NCI-H1436 treated with DMSO at 0.1 percent for 48 hours (cell line): ENCODE measurements at places on chromosomes 13 and 19.

DNA sequence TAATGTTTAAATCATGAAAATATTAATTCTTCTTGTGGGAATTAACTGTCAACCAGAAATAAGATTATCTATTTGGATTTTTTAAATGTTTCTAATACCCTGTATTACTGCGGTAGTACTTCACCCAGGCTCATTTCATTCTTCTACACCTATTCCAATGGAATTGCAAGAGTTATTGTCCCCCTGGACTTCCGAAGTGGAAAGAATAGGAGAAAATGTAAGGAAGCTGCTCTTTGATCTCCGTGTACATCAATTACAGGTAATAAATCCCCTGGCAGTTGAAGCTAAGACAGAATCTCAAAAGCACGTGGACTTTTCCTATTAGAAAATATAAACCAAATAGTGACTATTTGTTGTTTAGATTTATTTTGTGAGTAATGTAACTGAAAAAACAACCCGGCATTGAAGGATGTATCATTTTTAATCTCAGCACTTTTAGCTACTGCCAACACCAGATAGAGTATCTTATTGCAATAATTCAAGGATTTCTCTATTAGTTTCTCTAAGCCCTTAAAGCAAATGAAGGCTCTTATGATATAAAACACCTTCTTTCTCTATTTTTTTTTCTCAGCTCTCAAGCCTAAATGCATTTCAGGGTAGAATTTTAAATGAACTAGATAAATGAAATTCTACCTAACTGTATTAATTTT, 77.3 kb downstream of the MZT1 start:
- no peak for DNase-seq

DNA sequence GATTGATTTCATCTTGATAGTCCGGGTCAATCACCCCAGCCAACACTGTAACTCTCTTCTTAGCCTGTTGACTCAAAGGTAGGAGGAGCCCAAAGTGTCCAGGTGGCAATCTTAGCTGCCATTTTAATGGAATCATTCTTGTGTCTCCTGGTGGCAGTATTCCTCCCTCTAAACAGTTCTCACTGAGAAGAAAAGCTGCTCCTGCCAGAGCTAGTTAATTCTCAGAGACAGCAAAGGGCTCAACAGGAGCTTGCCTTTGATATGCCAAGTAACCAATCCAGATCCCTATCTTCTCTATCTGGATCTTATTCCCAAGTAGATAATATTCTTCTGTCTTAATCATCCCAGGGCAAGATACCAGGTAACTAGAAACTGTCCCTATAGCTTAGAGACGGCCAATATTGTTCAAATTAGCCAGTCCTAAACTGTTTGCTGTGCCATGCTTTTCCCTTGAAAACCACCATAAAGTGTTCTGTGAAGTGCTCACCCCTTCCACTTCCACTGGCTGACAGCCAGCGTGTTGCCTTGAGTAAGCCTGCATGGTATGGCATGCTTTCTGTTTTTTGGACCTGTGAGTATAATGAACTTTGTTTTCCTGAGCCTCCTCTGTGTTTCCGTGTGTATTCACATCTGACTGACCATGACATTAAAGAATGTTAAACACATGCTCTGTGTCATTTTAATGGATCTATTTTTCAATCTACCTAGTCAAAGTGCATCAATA, 463.7 kb upstream of the SLITRK5 start:
- DNase-seq = no peak

DNA sequence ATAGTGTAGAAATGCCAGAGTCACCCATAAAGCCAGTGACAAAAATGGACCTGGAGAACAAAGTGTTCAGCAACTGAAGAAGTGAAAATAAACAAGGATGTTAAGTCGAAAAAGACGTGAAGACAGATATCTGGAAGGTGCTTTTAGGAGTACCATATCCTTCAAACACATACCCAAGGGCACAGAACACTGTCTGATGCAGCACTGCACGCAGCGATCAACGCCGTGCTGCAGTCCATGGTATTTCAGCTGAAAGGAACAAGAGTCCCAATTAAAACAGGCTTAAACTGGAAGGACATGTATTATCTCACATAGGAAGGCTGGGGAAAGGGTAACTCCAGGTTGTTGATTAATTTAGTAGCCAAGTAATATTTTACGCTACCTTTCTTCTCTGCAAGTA, 108.2 kb downstream of the SGCG start:
- no peak for DNase-seq

DNA sequence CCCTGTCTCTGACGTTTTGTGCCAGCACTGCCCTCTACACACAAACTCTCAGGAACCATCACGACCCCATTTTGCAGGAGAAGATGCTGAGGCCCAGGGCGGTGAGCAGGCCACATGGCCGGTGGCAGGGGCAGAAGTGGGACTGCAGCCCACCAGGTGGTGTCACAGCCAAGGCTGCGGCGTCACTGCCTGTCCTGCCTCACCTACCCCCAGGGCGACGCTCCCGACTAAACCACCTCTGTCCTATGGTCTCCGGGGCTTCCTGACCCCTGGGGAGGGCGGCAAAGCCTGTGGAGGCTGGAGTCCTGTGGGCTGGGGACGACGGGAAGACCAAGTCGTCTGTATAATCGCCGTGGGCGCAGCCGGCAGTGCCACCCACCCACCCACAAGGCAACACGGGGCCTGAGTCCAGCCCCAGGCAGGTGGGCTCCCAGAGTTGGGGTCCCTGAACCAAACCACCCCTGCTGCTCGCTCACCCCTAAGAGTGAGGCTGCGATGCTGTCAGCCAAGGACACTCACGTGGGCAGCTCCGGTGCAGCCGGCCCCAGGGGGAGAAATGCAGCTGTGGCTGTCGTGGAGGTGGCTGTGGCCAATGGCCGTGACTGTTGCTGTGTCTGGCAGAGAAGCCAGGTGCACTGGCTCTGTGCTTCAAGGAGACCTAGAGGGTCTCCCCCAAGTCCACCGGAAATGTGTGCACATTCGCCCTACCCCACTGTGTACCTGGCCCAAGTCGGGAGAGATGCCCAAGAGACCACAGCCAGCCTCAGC, 29.7 kb downstream of the RASA3 start:
- DNase-seq = no peak

DNA sequence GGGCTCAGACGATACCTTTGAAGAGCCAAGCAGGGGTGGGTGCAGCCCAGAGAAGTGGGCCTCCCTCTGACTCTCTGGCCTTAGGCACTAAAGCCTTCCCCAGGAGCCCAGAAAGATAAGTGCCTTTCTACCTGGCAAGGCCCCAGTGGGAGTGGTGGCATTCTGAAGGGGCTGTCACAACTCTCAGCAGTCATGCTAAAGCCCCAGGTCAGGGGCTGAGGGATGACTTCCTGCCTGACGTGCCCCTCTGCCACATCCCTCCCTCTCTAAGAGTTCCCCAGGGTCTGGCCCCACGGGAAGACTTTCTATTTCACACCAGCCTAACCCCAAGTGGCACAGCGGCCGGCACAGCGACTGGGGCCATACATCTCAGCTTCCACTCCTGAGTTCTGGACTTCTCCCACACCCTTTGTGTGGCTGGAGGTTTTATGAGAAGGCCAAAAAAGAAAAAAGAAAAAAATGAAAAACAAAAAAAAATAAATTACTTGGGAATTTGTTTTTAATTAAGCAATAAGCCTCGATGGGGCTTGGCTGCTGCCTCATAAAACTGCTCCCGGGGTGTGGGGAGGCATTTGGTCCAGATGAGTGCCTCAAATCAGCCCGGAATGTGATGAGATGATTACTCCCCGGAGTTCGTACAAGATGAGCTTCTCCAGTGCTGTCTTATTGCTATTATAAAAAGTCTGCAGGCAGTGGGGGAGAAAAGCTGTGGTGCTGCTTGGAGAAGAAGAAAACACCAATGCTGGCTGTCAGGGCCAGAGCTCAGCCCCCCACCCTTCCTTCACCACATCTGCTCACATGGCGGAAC, 28.5 kb upstream of the PLEKHF1 start:
- no peak for DNase-seq

- no peak for DNase-seq
These were observed 8.5 kb downstream of the TMTC4 start for GRCh38 chr13:100666124-100666523.

DNA sequence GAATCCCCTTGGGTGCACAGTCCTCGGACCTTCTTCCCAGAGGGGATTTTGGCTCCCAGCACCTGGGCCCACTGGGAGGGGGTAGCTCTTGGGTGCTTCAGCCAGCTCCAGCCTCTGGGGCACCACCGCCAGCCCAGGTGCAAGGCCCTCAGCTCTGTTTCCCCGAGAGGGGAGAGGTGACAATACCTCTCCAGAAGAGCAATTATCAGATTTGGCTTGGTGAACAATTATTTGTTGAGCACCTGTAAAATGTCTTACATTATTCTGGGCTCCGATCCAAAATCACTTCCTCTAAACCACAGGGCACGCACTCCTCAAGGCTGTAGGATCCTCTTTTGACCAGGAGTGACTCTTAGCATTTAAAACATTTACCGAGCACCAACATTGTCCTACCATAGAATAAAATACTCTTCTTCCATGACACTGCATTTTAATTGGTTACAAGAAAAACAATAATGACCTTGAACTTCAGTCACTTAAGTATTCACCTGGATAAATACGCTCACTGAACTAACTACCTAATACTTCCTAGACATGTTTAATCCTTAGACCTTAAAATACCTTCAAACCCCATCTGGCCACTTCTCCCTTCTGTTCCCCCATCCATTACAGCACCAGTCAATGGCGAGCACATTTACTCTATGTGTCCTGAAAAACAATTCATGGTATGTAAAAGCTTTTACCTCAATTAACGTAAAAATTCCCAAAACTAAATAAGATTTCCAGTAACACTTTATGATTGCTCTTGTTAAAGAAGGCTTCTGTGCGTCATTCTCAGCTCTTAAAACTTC, 54.8 kb downstream of the ABCC4 start:
- peak; percentile 25 for DNase-seq

DNA sequence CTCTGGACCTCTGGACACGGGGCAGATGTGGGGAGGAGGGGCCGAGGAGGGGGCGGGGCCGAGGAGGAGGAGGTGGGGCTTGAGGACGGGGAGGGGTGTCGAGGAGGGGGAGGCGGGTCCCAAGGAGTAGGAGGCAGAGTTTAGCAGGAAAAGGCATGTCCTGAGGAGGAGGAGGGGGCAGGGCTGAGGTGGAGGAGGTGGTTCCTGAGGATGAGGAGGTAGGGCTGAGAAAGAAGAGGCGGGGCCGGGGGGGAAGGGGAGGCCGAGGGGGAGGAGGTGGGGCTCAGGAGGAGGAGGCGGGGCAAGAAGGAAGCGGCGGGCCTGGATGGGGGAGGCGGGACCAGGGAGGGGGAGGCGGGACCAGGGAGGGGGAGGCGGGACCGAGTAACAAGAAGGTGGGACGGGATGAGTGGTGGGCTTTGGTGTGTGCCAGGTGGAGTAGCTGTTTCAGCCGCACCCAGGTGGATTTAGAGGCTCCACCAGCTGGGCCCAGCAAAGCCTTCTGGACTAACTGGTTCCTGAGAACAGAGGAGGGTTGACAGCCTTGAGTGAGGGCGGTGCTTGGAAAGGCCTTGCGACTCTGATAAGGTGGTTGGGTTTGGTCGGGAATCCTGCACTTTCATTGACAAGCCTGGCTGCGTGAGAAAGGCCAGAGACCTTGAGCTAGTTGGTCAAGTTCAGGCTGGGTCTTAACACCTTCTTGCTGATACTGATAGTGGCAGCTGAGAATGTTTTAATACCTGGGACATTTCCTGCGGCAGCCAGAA, 7.7 kb downstream of the TECR start:
- no peak for DNase-seq

DNA sequence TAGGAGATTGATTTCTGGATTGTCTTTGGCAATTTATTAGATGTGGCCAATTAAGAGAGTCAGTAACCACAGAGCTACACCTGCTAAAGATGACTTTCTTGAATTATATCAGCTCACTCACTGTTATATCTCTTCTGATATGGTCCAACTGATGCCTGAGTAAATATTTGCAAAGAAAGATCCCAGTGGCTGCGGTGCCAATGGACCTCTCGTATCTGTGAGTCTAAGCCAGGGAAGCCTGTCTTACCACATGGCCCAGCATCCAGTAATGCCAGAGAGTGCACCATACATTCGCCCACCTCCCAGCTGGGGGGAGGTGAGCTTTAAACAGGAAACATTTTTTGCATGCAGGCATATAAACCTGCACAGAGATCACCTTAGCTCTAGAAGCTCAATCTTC, 82.7 kb upstream of the SLC15A1 start:
- DNase-seq = no peak

- DNase-seq = no peak
These were observed 7.7 kb upstream of the NANOS2 start for GRCh38 chr19:45922281-45922680.

DNA sequence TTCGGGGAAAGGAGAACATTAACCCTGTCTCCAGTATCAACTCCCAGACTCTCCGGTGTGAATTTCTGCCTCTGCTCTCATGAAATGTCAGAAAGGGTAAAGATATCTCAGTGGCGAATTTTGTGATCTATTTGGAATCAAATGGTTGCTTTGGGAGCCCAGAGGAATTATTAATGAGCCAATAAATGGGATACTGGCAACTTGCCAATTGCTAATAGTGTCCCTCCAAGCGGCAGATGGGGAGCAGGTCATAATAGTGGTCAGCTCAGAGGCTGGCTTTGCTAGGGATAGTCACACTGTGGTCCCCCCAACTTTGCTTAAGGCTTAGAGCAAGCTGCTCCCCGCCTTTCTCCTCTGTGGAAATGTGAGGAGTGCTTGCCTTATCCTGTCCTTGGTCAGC, 176.1 kb upstream of the KL start:
- DNase-seq = no peak

DNA sequence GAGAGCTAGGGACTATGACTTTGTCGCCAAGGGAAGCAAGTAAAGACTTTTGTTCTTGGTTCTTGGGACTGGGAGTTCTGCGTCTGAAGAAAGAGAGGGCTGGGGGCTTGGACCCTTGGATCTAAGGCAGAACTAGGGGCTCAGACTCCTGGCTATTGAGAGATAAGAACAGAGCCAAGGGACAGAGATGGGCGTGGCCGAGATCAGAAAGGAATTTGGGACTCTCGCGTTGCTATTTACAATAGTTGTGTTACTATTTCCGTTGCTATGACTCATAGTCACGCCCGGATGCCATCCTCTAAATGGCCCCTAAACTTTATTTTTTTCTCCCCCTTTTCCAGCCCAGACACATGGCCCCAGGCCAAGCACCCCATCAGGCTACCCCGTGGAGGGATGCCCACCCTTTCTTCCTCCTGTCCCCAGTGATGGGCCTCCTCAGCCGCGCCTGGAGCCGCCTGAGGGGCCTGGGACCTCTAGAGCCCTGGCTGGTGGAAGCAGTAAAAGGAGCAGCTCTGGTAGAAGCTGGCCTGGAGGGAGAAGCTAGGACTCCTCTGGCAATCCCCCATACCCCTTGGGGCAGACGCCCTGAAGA, 759 bp downstream of the PPP1R15A start:
- no peak for DNase-seq

- no peak for DNase-seq
These were observed 148.3 kb downstream of the PDS5B start for GRCh38 chr13:32734511-32734910.
